Dermis microvascular lymphatic vessel endothelial cell (primary cell): ENCODE measurements at places on chromosomes 2 and 18. TPM values are rescaled to one million over a fixed set of nuclear protein-coding genes. Genes with fewer than 3 reads are reported as not detected.

GRCh38 chr2:172931918-172932520 lies 143.6 kb upstream of the MAP3K20 start:
- peak; percentile 78 for DNase-seq

Gene NGEF
- total RNA-seq, result 0.39 TPM in 1 of 2 replicates, not detected in the other

DNA sequence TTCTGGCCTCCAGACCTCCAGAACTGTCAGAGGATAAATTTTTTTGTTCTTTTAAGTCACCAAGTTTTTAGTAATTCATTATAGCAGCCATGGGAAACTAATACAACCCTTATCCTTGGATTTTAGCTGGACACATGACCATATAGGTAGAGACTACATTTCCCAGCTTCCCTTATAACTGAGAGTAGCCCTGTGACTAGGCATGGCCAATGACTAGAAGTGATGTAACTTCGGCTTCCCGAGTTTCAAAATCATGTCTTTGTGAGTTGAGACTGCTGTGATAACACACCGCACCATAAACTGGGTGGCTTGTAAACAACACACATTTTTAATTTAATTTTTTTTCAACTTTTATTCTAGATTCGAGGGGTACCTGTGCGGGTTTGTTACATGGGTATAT lies 134.0 kb upstream of the SERTAD2 start:
- DNase-seq, result no peak

- no peak for DNase-seq
These were observed 22.1 kb downstream of the GPR39 start for GRCh38 chr2:132438691-132439090.

- DNase-seq, result no peak
These were observed 2.2 kb downstream of the ITM2C start for GRCh38 chr2:230866756-230867523.
